Right renal cortex interstitium (tissue), 3 donors: ENCODE measurements at places on chromosomes 1 and 21. TPM values are rescaled to one million over a fixed set of nuclear protein-coding genes. Genes with fewer than 3 reads are reported as not detected.

DNA sequence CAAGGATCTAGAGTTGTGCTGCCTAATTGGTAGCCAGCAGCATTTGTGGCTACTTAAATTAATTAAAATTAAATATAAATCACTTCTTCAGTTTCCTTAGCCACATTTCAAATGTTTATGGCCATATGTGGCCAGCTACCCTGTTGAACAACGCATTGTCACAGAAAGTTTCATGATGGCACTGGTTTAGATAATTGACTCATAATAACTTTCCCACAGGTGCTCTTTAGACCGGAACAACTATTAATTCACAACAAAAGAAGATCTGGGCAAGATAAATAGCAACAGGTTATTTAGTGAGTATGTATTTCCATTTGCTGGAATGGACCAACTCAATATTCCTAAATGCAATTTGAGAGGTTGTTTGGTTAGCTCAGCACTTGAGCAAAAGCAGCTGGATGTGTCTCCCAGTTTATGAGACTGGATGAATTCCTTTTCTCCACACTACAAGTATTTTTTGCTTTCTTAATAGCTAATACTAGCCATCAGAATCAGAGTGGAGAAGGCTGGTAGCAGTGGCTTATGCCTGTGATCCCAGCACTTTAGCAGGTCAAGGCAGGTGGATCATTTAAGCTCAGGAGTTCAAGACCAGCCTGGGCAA is 3.7 kb upstream of the AMIGO1 start:
- no peak for DNase-seq

GRCh38 chr1:54695764-54696163 is 19.9 kb upstream of the TTC4 start:
- no peak for DNase-seq

DNA sequence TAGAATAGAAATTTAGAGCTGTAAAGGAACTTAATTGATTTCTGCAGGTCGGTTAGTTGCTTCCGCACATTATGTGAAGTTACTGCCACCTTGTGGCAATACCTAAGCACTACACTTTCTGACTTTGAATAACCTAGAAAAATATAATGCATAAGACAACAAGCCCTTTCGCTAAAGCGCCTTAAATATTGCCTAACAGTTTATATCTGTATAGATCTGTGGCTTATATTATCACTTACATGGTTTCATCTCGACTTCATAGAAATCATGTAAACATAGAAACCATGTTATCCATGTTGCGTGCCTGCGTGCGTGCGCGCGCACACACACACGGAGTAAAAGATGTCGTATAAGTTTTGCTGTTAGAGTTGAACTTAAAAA is 10.9 kb upstream of the IFI16 start:
- DNase-seq, result no peak

GRCh38 chr21:45366931-45367401 is 38.0 kb upstream of the COL18A1 start:
- no peak for DNase-seq

DNA sequence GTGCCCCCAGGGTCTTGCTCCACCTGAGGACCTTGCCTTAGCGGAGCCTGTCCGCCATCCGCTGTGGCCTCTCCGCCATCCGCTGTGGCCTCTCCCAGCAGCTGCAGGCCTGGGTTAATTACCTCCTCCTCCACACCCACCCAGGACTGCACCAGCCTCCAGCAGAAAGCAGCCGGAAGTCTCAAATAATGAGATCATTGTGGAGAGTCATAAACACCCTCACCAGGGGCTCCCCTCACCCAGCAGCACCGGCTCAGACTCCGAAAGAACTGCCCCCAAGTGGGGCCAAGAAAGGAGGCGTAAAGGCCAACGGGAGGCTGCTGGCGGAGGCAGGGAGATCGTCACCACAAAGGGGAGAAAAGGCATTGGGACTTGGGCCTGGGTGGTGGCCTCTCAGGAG is 10.7 kb upstream of the GPR153 start:
- DNase-seq, result no peak

DNA sequence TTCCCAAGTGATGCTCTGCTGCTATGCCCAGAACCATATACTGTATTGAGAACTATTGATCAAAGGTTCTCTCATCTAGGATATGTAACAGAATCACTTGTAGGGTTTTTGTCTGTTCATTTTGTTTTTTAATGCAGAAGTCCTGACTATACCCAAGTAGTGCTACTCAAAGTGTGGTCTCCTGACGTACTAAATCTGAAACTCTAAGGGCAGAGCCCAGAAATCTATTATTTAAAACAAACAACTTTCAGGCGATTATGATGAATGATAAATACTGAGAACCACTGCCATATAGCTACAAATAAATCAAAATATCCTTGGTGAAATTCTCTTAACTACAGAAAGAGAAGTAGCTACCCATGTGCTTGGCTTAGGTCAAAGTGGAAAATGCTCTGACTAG is 10.1 kb downstream of the ZZZ3 start:
- DNase-seq, result no peak

DNA sequence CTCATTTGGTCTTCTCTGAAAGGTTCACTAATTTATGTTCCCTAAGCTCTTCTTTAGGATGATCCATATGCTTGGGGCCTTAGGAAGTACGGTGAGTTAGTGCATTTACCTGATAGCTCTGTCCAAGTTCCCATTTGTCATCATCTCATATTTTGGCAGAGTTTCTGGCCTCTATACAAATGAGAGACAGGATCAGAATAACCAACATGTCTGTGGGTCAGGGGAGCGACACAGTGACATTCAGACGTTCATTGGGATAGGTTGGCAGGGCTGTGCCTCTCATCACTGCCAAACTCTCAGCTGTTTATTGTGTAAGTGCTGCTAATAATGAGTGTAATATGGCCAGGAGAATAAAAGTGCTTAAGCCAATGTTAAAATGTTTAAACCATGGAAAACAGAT is 561.1 kb upstream of the ZRANB2 start:
- DNase-seq, result no peak

GRCh38 chr21:26388731-26389231 is 184.3 kb downstream of the CYYR1 start:
- no peak for DNase-seq

DNA sequence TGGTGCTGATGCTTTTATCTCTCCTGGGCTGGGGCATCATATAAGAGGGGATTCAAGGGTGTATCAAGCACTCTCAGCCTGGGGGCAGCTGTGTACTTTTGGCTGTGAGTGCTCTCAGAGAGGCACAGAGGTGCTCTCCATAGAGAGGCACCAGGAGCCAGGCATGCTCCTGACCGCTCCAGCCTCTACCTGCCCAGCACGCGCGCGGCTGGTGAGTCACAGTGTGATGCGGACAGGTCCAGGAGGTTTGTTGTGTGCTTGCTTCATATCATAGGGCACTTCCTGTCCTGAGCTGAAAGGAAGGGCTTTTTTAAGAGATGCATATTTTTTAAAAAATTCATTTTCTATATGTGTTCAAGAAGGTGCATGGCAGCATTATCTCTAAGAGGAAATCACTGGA is 93.6 kb upstream of the BCAR3 start:
- no peak for DNase-seq

GRCh38 chr1:245842106-245842505 is 665.0 kb downstream of the SMYD3 start:
- DNase-seq, result no peak

- DNase-seq, result no peak
Measured at GRCh38 chr1:110617589-110617988, 11.4 kb upstream of the KCNA2 start.

Gene RPE65
- polyA plus RNA-seq, result 0.14 TPM

Gene YIPF1
- polyA plus RNA-seq, result 38.1 TPM

Gene ZNF593OS
- 0.60 TPM for polyA plus RNA-seq

Gene C1QA
- 14.3 TPM for polyA plus RNA-seq

Gene MT1HL1
- not detected for polyA plus RNA-seq

Gene LDLRAD1
- not detected for polyA plus RNA-seq
